ENCODE measurements at places on chromosomes 1 and 21.

- DNase-seq, result no peak
Observed at GRCh38 chr1:232625319-232625868, 4.5 kb downstream of the SIPA1L2 start.

GRCh38 chr1:113021430-113022085 lies 51.4 kb upstream of the LRIG2 start:
- DNase-seq, result no peak

- DNase-seq, result no peak
Observed at GRCh38 chr1:180555411-180555810, 3.4 kb upstream of the OVAAL start.

DNA sequence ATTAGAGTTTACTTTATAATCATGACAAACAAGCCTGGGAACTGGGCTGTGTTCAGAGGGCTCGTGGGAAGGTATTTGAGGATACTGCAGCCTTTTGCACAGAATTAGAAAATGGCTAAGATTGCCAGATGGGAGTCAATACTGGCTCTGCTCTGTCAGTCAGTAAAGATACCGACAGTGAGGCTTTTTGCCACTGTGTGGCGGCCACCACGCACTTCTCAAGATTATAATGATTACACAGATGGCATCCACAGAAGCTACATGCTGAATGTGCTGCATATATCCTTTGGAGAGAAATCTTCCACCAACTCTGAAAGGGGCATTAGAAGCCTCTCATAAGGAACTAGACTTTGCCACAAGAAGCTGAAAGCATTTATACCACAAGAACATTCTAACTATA lies 213.4 kb upstream of the PTBP2 start:
- DNase-seq, result no peak

- no peak for DNase-seq
Observed at GRCh38 chr1:167375949-167376348, 142.4 kb downstream of the CD247 start.

- DNase-seq, result no peak
Observed at GRCh38 chr1:6586404-6586816, 6.6 kb downstream of the ZBTB48 start.

DNA sequence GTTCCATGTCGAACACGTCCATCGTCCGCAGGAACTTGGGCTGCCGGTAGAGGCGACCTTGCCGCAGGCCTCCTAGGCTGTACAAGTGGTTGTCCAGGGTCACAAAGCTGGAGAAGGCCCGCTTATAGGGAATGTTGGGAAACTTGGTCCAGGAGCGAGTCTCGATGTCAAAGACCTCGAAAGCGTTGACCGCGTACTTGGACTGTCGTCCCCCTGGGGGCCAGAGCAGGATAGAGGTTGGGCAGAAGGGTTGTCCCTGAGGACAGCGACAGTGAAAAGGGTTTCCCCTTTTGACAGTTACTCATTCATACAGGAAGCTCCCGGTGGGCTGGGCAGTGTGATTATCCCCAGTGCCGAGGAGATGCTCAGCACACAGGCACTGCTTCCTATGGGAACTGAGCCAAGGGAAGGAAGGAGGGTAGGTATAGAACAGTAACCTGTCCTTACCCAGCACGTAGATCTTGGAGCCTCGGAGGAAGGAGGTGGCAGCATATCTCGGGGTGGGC lies 17.5 kb downstream of the KLHDC8A start:
- DNase-seq, result no peak

GRCh38 chr1:3473381-3473844 lies 18.9 kb downstream of the ARHGEF16 start:
- no peak for DNase-seq

GRCh38 chr1:201495551-201496295 lies 11.2 kb downstream of the CSRP1 start:
- DNase-seq, result no peak

DNA sequence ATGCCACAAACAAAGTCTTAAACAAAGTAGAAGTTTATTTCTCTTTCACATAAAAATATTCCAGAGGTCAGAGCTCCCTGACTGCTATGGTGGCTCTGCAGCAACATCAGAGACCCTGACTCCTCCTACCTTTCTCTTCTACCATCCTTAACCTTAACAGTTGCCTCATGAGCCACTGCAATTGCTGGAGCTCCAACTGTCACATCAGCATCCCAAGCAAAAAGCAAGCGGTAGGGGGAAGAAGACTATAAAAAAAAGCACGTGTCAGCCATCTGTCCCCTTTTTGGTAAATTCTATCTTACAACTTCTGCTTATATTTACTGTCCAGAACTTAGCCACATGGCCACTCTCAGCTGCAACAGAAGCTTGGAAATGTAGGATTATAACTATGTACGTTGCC lies 21.8 kb upstream of the H6PD start:
- no peak for DNase-seq

GRCh38 chr1:110948038-110948810 lies 15.5 kb downstream of the LRIF1 start:
- DNase-seq, result no peak

GRCh38 chr1:9942399-9942938 lies 722 bp downstream of the LZIC start:
- no peak for DNase-seq

DNA sequence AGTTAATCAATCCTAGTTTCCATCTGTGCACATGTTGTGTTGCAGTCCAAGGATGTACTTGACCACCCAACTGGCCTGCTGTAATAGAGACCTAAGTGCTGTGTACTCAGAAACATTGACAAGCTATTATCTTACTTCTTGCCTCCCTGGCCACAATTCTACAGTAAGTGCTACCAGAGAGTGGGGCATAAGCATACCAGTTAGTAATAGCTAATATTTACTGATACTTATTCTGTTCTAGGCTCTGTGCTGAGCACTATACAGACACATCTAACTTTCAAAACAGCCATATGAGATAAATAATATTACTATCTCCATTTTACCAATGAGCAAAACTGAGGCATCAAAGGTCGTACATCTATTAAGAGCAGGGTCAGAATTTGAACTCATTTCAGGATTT lies 49.5 kb upstream of the NPL start:
- no peak for DNase-seq

GRCh38 chr1:224774378-224774777 lies 155.1 kb upstream of the DNAH14 start:
- DNase-seq, result no peak

- DNase-seq, result no peak
Observed at GRCh38 chr1:45620588-45621500, 3.0 kb downstream of the CCDC17 start.

DNA sequence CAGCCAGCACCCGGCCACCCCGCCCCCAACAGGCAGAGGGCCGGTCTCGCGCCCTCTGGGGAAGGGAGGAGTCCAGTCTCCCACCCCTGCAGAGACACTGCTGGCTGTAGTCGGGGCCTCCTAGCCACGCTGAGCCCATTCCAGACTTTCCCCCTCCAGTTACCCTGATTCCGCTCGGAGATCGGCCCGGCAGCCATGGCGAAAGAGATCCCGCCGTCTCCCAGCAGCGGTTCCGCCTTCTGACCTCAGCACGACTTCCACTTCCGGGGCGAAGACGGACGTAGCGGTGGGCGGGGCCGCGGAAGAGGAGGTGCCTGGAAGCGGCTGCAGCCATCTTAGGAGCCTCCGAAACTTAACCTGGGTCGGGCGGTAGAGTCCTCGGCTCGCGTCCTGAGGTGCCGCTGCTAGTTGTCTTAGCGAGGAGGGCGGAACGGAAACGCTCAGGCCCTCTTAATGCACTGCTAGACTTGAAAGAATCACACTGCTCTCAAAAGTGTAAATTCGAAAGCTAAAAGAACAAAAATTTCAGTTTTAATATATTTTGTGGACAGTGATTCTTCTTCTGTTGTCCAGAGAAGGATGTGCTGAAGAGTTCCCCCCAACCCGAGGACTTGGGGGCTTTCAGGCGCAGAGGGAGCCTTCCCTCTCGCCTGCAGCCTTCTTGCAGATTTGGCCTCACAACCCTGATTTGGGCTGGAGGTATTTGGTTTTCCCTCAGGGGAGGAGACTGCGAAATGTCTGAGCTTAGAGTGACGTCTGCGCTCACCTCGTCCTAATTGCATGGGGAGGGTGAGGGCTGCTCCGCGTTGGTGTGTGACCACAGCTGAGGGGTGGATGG lies at the start of gene SF3B4:
TSS of gene SF3B4 (minus strand) at position 241 of the 838 bp plus-strand sequence. CDS start at position 197, 44 bp downstream.
- DNase-seq, result peak; percentile 93
